ENCODE measurements at places on chromosomes 5 and 9.

- ATAC-seq, result no peak
These were observed 68.4 kb upstream of the IZUMO3 start for GRCh38 chr9:24614070-24614469.

GRCh38 chr5:170525470-170526211 lies 21.8 kb downstream of the KCNIP1 start:
- no peak for ATAC-seq

- ATAC-seq, result no peak
These were observed 51.1 kb downstream of the MAST4 start for GRCh38 chr5:66647146-66647856.

DNA sequence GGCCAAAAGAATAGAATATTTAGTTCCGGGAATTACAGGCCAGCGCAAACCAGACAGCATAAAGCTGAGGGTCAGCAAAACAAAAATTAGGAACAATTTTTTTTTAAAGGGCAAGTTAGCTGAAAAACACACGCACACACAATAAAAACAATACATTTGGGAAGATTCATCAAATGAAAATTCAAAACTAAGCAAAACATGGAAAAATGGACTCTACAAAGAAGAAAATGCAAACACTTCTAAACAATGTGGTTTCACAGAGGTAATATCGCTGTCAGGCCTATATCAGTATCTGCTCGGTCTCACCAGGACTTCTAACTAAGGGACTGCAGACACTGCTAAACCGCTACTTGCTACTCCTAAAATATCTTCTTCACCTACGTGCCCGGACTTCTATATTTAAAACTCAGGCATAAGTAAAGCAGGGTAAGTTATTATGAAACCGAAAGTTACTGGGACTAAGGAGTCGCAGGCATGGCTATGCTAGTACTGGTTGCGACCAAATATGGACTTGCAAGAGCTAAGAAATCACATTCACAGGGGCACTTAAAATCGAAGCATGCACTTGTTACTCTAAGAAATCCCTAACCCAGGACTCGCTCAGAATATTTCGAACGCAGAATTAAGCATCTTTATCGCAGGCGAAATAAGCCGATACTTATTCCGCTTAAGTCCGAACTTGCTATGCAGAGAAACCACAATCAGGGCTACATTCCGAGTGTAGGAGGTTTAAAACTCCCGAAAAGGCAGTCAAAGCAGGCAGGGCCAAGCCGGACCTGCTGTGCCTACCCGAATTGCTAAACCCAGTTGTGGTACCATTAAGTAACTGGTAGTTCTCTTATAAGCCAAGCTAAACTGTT lies 2.3 kb downstream of the ANXA2R start:
- ATAC-seq, result no peak

- no peak for ATAC-seq
These were observed 42.2 kb upstream of the ANKRD33B start for GRCh38 chr5:10521466-10522223.

GRCh38 chr5:372996-373709 lies 51.6 kb downstream of the AHRR start:
- ATAC-seq, result peak; percentile 70

DNA sequence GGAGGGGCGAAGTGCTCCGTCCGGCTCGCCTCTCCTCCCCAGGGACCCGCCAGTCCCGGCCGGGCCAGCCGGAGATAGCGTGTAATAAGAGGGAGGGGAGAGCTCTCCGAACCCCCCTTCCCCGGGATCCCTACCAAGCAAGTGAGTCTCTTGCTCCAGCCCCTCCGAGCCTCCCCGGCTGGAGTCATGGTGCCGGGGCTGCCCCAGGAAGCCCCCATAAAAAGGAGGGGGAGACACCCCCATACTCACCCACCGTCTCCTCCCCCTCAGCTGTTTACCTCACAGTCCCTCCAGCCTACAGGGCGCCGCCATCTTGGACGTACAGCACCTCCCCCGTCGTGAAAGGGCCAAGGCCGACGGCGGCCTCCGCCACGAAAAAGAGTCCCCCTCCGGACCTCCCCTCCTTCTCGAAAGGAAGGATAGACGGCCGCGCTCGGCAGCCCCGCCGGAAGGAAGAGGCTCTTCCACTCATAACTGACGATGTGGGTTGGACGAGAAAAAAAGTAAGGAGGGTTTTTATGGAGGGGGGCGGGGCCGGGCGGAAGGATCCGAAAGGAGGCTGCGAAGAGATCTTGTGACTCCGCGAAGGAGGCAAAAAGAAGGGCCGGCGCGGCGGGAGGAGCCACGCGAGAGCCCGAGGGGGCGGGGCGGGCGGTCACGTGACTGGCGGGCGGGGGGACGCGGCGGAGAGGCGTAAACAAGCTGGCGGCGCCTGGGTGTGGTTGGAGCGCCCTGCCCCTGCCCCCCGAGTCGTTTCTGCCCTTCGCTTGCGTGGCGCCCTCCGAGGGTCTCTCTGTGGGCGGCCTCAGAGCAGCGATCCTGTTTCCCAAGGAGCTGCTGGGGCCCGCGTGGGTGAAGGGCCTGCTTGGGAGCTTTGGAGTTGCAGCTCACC lies at the start of gene TSC1:
Gene TSC1 (minus strand): TSS at position 323 of the 892 bp plus-strand sequence. CDS start 15,744 bp downstream, outside the sequence.
- ATAC-seq, result peak; percentile 86

GRCh38 chr5:110760158-110760557 lies 21.4 kb downstream of the SLC25A46 start:
- ATAC-seq, result no peak

- no peak for ATAC-seq
These were observed 75.5 kb downstream of the PTPN3 start for GRCh38 chr9:109422641-109423040.

GRCh38 chr5:88693071-88693932 lies 189.7 kb downstream of the MEF2C start:
- ATAC-seq, result no peak

GRCh38 chr9:137448602-137448962 lies 7.4 kb upstream of the ENTPD8 start:
- ATAC-seq, result no peak

DNA sequence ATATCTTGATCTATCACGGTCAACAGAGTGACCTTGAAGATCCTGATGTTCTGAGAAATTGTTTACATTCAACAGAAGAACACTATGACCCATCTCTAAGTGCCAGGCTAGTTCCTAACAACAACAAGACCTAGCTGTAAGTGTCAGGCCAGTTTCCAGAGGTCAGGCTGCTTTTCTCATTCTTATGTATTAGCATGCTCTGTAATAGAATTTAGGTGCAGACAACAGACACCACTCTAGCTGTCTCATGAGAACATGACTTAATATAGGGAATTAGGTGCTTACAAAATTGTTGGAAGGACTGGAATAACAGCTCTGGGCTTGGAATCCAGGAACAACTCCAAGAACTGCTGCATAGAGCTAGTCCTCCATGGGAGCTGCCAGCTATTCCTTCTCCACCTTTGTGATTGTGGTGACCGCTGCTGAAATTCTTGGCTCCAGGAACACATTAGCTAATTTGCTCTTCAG lies 138.7 kb downstream of the SNX18 start:
- no peak for ATAC-seq

GRCh38 chr5:157484768-157485167 lies 24.8 kb downstream of the NIPAL4 start:
- no peak for ATAC-seq

- no peak for ATAC-seq
These were observed 209.7 kb downstream of the ESM1 start for GRCh38 chr5:54775645-54776044.

DNA sequence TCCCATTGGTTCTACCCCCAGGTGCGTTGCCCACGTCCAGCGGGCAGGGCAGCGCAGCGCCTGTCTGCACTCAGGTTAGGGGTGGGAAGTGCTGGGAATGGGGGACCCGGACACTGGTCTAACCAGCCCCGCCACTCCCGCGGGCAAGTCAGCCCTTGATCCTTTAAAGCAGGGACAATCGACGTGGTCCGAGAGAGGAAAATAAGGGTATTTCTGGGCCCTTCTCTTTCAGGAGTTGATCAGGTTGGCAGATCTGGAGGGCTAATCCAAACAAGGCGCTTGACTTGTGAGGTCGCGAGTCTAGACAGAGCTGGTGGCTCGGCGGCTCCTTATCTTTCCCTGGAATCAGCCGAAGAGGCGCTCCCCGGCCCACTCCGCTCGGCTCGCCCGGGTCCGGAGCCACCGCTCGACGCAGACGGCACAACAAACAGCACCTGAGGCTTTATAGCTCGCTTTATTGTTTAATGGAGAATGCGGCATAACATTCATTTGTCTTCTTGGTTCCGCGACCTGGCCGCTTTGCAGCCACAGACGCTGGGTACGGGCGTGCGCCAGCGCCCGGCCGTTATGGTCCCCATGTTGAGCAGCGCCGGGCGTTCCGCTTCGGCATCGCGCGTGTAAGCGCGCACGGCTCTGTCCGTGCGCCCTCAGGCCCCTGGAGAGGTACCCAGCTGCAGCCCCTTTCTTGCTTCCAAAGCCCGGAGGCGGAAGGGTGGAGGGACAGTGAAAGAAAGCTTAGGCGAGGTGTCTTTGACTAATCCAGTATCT lies 15.8 kb downstream of the ISL1 start:
- peak; percentile 70 for ATAC-seq

DNA sequence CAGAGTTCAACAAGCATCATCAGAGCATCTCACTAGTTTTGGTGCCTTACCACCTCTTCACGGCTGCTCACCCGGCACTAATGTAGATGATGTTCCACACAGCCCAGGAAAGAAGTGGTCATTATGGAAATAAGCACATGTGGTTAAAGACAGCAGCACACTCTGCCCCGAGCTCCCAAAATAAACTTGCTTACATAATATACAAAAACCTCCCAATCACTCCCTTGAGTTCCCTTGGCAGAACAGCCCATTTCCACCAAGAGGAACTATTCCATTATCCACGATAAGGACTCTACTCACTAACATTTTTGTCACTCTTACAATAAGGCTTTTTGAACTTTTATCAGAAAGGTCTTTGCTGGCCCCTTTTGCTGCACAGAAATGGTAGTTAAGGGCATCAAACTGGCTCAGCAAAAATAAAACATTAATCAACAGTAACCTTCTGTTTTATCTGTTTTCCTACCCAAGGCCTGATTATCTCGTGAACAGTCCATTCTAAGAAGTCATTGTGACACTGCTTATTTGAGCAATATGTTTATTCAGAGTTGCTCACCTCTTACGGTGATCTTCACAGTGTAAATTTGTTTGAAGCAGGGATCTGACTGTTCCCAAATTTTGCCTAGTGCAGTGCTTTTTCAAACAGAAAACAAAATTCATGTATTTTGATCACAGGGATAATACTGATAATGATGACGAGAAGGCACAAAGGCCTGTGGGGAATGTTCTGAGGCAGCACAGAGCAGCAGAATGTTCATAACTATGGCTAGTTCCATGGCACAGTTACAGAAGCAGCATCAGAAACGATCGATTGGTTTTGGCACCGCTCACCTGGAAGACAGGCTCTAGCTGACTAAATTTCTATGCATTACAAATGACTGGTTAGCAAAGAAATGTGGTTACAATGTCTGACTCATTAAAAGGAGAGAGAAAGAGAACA lies 399.8 kb upstream of the PIK3R1 start:
- peak; percentile 39 for ATAC-seq

DNA sequence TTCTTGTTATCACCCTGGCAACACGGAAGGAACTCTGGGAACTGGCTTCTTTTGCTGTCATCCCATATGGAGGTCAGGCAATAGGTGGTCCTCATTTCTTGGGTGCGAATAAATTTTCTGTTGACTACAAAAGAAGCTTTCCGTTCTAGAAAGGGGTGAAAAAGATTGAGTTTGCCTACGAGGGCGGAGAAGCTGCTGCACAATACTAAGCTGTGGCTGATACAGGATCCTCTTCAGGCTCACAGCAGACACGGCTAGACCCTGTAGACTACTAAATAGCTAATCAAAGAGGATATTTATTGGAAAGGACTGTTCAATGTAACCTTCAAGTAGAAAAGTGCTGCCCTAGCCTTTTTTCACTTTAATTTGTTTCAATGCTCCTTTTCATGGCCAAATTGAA lies 58.1 kb downstream of the TJP2 start:
- no peak for ATAC-seq

DNA sequence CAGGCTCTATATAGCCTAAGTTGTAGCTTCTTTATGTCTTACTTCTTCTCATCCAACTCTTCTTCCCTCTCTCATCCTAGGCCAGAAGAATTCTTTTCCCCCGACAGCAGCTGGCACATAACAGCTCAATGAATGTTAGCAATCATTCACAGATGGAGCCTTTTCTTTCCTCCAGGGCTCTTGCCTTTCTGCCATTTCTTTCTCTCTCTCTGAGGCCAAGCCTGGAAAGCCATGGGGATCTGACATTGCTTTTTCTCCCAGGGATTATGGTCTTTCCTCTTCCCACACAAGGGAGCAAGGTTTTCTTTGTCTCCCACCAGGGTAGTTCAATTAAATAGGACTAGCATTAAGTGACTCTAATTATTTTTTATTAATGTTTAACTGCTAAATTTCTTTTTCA lies 20.5 kb downstream of the SMIM15 start:
- no peak for ATAC-seq

DNA sequence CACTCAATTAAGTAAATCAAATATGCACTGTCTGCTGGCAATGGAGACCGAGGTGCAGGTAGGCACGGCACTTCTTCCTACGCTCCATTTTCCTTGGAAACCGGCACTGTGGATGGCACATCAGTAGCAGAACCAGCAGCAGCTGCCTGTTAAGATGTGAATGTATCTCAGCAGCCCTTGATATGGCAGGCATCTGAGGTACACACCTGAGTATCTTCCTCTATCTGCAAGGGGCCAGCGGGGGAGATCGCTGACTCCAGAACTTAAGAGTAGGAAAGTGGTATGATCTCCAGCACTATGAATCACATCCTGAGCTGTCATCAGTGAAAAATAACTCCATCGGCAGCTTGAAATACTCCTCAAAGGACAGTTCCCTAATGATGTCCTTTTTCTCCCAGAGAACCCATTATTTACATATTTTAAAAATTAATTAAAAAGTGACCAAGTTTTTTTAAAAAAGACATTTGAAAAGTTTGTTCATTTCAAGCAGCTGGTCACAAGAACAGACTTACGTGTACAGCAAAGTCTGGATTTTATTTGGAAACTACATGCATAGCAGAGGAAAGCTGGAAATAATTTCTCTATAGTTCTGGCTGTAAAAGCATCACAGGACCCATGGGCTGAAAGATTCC lies 97.1 kb downstream of the ADAMTS12 start:
- ATAC-seq, result no peak

DNA sequence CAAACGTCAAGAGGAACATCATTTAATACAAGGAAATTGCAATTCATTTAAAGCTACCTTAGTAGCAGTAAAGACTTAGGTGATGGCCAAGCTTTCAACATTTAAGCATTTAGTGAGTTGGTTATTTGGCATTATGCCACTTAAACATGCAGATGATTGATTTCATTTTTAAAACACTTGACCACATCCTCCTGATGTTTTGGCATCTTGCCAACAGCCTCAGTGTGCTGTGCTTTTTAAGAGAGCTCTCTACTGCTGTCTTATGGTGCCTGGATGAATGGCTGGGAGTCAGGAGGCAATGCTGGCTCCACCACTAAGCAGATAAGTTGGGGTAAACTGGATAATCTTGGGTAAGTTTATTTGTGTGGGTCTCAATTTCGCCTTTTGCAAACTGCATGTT lies 364.5 kb downstream of the MAN2A1 start:
- ATAC-seq, result peak; percentile 37

DNA sequence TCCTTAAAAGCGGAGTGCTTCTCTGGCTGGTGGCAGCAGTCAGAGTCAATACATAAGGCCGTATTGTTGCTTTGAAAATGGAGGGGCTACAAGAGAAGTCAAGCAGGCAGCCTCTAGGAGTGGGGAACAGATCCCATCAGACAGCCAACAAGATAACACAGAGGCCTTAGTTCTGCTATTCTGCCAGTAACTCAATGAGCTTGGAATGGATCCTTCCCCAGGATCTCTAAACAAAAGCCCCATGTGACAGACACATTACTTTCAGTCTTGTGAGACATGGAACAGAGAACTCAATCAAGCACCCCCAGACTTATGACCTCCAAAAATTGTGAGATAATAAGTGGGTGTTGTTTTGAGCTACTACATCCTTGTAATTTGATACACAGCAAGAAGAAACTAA lies 158.6 kb downstream of the RFX3 start:
- no peak for ATAC-seq

All from motor neuron (in vitro differentiated cells).